ENCODE measurements at places on chromosomes 7 and 10.

DNA sequence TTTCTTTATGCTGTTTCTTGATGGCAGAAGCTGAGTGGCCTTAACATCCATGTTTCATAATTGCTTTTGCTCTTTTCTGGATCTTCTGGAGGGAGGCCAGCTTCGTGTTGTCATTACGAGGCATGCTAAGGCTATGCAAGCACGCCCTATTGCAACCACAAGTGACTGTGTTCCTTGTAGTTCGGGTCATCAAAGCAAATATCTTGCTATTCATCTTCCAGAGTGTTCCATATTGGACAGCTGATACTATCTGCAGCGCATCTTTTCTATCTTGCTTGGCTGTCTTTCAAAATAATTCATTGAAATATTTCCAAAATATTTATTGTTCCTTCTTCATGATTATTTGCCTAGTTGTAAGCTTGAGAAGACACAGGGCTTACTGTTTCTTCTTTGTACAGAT lies 5.0 kb downstream of the EPHB6 start:
- peak; percentile 50 for DNase-seq

- DNase-seq = no peak
These were observed 83.4 kb downstream of the DOCK4 start for GRCh38 chr7:112122798-112123197.

- DNase-seq = no peak
These were observed 11.9 kb downstream of the ANTXRL start for GRCh38 chr10:46298477-46299285.

GRCh38 chr10:126776168-126776567 lies 105.7 kb upstream of the C10orf90 start:
- DNase-seq = no peak

GRCh38 chr7:37287131-37287855 lies 161.4 kb downstream of the ELMO1 start:
- peak; percentile 5 for DNase-seq

DNA sequence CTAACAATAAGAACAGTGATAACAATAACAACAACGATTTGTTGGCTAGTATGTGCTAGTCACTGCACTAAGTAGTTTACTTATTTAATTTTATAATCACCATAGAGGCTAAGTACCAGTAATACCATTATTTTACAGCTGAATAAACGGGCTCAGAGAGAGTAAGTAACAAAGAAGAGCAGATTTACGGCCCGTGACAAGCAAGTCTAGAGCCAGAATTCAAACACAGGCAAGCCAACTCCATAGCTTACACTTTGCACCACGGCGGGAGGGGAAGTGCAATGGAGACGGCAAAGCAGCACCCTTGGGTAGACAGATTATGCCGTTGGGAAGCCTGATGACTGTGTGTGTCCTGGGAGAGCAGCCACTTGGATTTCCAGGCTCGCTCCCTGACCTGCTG lies 1.2 kb upstream of the OR6V1 start:
- no peak for DNase-seq

- DNase-seq = peak; percentile 15
These were observed 803 bp downstream of the RAPGEF5 start for GRCh38 chr7:22356010-22356691.

DNA sequence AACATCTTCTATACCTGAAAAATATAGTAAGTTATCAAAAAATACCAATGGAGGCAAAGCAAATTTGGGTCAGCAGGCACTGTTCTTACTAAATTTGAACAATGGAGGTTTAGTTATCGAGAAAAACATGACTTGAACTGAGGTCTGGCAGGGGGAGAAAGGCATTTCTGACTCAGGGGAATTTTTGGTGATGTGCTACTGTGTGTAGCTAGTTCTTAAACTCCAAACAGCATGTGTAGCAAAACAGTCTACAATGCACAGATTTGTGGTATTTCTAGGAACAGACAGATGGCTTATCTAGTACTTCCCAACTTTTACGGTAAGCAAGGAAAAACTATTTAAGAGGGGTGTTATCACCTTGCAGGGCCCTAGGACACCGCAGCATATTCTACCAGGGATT lies 311.6 kb upstream of the LRRN3 start:
- no peak for DNase-seq

DNA sequence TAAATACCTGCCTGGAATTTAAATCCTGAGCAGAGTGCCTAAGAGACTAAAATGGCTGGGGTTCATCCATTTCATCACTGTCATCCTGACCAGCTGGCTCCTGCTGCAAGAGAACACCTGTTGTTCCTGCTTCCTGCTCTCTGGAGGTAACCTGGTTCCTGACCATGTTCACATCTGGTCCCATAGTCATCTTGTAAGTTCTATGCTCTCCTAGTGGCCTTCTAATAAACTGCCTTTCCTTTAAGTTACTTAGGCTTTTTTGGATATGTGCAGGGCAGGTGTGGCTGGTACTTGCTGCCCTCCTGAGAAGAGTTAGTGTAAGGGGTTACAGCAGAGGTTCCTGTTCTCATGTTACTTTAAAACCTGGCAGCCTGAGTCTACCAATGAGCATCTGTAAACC lies 80.0 kb downstream of the NRCAM start:
- DNase-seq = no peak

DNA sequence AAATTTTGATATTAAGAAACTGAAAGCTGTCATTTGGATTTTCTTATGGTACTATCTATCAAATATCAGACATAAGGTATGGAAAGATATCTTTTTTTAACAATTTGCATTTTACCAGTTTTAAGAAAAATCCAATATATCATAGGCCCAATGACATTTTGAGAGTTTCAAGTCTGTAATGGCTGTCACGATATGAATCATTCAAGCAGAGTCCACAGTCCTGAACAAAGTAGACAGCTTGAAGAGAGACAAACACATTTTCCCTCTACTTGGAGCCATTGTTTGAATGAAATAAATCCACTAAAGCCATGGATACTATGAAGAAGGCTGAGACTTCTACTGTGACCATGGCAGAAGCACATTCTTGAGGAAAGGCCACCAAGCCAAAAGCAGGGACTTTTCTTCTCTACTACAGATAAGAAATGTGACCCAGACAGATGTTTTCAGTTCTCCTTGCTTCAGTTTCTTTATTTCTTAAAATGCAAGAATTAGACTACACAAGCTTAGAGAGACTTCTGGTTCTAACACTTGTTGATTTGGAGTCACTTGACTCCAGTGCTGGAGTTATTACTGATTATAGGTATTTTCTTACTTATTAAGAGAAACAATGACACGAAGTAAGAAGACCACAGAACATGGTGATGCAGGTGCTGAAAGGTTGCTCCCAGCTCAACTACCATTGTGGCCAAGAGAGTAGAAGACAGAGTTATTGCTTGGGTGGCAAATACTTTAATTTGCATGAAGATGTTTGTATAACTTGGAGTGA lies 429.1 kb downstream of the KIF20B start:
- peak; percentile 26 for DNase-seq

GRCh38 chr7:111638078-111638477 lies 75.8 kb upstream of the IMMP2L start:
- DNase-seq = no peak

GRCh38 chr10:101744267-101744666 lies 31.6 kb downstream of the FGF8 start:
- DNase-seq = no peak

GRCh38 chr10:132528064-132528691 lies 9.4 kb upstream of the INPP5A start:
- no peak for DNase-seq

DNA sequence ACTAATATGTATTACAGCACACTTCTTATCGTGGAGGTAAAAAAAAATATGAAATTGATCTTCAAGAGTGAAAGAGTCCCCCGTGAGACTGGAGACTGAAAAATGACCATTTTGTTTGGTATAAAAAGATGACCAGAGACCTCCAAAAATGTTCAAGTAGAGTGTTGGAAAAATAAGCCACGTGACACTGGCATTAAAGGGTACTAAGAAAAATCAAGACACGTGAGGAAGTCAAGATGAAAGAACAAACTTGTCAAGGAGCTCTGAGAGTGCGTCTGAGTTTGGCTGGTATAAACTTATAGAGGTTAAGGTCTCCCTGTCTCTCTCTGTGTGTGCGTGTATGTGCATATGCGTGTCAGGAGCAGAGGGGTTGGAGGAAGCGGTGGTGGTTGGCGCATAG lies 362.7 kb upstream of the COBL start:
- no peak for DNase-seq

DNA sequence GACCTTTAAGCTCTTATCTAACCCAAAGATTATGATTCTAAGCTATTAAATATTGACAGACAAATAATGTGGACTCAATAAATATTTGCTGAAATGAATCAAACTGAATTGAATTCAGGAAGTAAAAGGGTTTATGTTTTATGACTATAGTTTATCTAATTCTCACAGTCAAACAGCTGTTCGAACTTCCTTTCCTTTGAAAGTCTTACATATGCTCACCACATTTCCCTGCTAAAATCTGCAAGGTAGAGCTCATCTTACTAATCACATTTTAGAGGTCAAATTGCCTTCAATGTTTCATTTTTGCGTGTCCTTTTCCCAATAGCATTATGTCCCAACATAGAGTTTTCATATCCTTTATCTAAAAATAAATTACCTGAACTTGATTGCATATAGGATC lies 154.9 kb upstream of the PPP1R3A start:
- no peak for DNase-seq

DNA sequence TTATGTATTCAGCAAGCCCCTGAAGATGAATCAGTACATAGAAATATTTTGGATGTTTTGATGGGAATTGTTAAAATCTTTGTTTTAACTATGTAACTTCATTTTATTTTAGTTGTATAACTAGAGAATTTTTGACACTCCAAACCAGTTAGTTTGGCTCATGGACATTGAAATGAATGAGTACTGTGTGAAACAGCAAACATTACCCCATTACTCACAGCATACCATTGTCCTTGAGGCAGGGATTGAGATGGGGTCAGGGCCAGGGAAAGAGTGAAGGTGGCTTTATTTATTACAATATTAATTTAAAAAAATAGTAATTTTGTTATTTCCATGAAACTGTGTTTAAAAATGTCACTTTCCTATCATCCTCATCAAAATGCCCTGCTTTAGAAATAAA lies 4.8 kb upstream of the BMPER start:
- DNase-seq = peak; percentile 63

GRCh38 chr10:103500481-103500880 lies 7.0 kb downstream of the NEURL1 start:
- DNase-seq = no peak

GRCh38 chr7:140631021-140631420 lies 9.6 kb downstream of the DENND2A start:
- no peak for DNase-seq

GRCh38 chr7:70156057-70156456 lies 557.8 kb downstream of the AUTS2 start:
- no peak for DNase-seq

DNA sequence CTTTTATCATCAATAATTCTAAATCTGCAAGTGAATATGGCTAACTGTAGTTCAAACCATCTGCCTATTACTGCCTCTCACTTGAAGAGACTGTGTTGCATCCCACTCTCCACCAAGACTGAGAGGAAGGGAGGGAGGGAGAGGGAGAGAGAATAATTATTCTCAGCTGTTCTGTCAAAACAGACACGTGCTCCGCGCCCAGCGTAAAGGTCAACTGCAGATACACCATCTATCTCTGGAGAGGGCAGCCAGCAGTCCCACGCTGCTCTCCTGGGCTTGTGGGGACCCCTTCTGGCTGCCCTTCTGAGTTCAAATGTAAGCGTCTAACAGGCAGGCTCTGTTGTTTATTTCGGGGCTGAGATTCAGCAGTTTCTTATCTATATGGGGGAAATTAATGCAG lies 625.5 kb upstream of the GALNT17 start:
- DNase-seq = no peak

DNA sequence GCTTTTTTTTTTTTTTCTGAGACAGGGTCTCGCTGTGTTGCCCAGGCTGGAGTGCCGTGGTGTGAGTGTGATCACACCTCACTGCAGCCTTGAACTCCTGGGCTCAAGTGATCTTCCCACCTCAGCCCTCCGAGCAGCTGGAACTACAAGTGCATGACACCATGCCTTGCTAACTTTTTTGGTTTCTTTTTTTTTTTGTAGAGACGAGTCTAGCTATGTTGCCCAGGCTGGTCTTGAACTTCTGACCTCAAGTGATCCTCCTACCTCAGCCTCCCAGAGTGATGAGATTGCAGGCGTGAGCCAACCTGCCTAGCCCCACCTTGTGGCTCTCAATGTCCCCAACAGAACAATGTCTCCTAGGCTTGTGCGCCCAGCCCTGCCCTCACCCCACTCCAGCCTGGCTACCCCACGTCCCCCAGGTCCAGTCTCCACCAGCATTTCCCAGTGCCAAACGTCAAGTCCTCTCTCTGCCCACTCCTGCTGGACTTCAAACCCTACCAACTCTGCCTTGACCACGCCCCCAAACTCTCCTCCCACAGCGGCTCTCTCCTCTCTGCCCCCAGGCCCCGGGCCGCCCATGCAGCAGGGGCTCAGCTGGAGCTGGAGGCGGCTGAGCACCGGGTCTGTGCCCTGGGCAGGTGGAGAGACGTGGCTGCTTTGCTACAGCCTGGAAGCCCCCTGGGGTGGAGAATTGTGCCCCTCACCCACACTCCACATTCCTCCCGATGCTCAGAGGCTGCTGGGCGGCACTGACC lies 18.9 kb downstream of the BHLHA15 start:
- no peak for DNase-seq

DNA sequence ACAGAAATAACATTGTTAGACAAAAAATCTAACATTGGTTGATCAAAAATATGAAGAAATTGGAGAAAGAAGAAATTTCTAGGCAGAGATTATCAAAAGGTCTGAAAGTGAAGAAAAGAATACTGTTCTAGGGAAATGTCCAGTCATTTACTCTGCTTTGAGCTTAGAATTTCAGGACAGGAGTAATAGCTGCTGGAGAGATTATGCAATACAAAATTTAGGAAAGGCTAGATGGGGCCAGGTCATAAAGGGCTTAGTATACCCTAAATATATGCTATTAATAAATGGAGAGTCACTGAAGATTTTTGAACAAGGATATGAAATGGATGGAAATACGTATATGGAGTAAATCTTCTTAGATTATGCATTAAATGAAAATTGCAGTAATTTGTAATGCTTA lies 279.2 kb downstream of the CACNA2D1 start:
- DNase-seq = no peak

GRCh38 chr7:10888861-10889260 lies 84.8 kb upstream of the PHF14 start:
- DNase-seq = no peak

DNA sequence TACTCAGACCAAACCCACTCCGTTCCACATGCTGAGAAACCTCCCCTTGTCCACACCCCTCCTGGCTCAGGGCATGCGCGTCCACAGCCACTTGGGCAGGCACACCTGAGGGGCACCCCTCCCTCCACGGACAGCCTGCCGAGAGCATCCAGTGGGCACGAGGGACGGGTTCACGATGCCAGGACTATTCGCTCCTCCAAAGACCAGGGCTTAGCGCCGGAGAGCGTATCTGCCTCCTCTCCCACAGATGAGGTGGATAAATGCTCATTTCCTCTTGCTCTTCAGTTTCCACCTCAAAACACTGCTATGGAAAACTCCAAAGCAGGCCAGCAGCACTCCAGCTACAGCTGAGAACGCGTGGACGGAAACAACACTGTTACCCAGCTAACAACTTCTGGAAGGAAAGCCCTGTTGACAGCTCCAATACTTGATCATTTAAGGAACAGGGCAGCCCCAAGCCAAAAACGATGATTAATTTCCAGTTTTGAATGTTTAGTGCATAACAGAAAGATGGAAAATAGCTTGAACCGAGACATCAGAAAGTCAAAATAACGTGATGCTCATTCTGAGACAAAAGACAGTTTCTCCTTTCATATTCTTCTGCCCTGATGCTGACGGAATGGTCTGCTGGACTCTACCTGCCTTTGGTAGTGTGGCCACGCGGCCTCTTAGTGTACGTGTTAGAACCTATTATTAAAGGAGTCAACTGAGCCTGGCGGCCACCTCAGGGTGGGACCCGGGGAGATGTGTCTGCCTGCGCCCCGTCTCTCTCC lies 204.7 kb downstream of the DNAJB6 start:
- DNase-seq = no peak

Measured in bronchial epithelial cell (primary cell).